ENCODE measurements at places on chromosomes 3 and 15.

- no peak for DNase-seq
Measured at GRCh38 chr15:74464216-74464615, 3.3 kb upstream of the UBL7 start.

GRCh38 chr15:81555346-81555745 is 181.3 kb upstream of the TMC3 start:
- DNase-seq: no peak

- no peak for DNase-seq
Measured at GRCh38 chr3:116281313-116282143, 163.8 kb downstream of the LSAMP start.

- DNase-seq: no peak
Measured at GRCh38 chr15:63395730-63396151, 14.1 kb upstream of the CA12 start.

GRCh38 chr3:125110016-125110875 is 54.4 kb upstream of the HEG1 start:
- DNase-seq: peak; percentile 96

GRCh38 chr3:140843656-140844055 is 98.0 kb upstream of the SLC25A36 start:
- DNase-seq: no peak

GRCh38 chr3:142716102-142716501 is 7.7 kb upstream of the TRPC1 start:
- no peak for DNase-seq

- no peak for DNase-seq
Measured at GRCh38 chr3:112539825-112540650, 21.7 kb downstream of the ATG3 start.

DNA sequence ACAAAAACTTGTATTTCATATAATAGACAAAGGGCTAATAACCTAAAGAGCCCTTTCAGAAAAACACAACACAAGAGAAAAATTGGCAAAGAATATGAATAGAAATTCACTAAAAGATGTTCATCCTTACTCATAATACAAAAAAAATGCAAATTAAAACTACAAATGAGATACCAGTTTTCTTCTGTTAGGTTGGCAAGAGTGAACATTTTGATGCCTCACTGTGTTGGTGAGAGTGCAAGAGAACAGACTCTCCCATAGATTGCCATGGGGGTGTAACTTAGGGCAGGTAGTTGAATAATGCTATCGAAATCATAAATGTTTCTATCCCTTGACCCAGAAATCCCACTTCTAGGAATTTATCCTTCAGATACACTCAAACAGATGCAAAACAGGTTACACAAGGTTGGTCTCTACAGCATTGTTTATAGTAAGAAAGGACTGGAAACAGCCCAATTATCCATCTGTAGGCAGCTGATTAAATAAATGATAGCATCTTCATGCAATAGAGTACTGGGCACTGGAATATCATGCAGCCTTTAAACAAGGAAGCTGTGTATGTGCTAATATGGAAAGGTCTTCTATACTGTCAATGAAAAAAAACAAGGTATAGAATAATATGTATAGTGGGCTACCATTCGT is 146.3 kb downstream of the TLE3 start:
- no peak for DNase-seq

GRCh38 chr3:17945018-17945798 is 202.8 kb upstream of the TBC1D5 start:
- DNase-seq: no peak

- DNase-seq: no peak
Measured at GRCh38 chr3:13042127-13042701, 31.0 kb downstream of the IQSEC1 start.

- no peak for DNase-seq
Measured at GRCh38 chr3:121836064-121836463, 1.1 kb downstream of the EAF2 start.

DNA sequence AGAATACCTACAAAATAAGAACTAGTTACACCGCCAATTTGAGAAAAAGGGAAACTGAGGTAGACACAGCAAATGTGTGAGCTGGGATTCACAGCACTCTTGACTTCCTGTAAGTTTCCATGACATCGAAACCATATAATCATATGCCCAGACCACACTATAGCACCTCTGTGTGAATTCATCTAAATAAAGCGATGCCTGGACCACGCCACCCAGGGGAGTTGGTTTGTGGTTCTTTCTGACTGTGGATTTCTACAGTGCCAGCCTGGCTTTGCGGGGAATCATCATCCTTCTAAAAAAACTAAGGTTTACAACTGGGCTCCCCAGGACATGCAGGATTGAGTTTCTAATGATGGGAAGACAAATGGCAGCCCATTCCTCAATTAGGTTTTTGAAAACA is 23.5 kb upstream of the CA12 start:
- DNase-seq: no peak

DNA sequence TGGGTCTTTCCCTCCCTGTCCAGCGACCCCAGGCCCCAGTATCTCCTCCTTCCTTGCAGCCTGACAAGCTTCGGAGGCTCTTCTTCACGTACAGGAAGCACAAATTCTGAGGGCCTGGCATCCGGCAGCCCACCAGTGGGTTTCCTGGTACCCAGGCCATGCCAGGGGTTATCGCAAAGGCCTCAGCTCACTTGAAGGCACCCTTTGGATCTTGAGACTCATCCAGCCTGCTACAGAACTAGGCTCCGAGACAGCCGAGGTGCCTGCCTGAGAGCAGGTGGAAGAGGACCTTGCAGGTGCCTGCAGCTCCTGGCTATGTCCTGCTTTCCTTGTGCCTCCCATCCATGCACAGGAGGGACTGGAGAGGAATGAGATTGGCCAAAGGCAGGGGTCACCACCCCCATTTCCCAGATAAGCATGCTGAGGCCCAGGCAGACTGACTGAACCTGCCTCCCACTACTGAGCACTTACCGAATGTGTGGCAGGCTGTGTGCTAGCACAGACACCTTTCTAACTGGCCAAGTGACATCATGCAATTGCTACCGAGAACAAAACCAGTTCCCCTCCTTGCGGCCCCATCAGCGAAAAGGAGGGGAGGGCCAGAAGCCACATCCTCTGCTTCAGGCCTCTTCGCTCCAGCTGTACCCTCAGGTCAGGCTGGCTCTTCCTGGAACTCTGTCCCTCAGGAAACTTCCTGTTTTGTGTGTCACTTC is 11.2 kb downstream of the SH2D7 start:
- DNase-seq: no peak

Data from fibroblast of skin of left quadriceps (primary cell).